IMR-90 (cell line): ENCODE measurements at places on chromosomes 2 and 18. TPM values are rescaled to one million over a fixed set of nuclear protein-coding genes. Genes with fewer than 3 reads are reported as not detected.

DNA sequence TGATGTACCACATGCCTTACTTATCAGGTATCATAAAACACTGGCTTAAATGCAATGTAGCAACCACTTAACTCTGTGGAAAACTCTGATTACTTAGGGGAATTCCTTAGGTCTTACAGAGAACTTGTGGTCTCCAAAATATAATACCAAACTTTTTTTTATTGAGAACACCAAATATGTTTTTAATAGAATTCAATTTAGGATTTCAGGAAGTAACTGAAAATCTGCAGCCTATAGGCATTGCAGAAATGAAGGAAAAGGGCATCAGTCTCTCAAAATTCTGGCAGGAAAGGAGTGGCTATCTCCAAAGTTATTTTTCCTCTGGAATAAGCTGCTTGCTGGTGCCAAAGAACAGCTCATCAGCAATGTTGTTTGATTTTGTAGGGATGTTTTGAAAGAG lies 105.3 kb upstream of the UGP2 start:
- DNase-seq, result peak; percentile 66

DNA sequence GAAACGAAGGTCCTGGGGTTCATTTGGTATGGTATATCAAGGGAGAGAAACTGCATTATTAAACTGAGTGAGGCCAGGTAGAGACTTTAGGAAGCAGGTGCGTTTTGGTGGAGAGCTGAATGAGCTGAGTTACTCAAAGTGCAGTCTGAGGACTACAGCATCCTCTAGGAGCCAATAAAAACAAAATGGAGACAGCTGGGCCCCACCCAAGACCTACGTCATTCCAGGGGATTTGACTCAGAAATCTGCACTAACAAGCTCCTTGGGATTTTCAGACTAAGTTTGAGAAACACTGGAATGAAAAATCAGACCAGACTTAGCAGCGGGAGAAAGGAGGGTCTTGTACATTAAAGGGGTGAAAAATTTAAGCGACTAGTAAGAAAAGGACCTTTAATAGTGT lies 131.5 kb downstream of the UXS1 start:
- no peak for DNase-seq

GRCh38 chr2:134512734-134513464 lies 205.9 kb downstream of the TMEM163 start:
- DNase-seq, result no peak

DNA sequence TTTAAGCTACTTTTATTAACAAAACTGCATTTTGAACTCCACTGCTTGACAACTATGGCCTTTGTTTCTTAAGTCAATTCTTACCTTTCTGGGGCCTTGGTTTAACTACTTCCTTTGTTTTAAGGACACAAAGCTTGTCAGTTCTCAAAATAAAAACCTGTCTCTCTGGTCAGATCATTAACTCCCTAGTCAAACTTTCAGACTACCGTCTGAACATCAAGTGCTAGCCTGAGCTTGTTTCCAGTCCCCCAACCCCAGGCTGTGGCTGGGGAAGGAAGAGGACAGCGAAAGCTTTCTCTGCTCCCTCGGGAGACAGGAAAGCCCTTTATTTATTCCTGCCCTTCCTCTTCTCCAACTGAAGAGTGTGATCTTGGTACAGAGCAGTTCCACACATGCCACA lies 1.7 kb downstream of the SH3YL1 start:
- no peak for DNase-seq

GRCh38 chr2:50196775-50197480 lies 835.0 kb downstream of the NRXN1 start:
- no peak for DNase-seq

- DNase-seq, result no peak
Measured at GRCh38 chr18:56489893-56490292, 148.5 kb downstream of the TXNL1 start.

- no peak for DNase-seq
Measured at GRCh38 chr2:164696634-164697033, 75.4 kb upstream of the GRB14 start.

GRCh38 chr2:207530160-207531031 lies 634 bp downstream of the CREB1 start:
- no peak for DNase-seq

- no peak for DNase-seq
Measured at GRCh38 chr18:6625481-6625880, 104.0 kb upstream of the ARHGAP28 start.

DNA sequence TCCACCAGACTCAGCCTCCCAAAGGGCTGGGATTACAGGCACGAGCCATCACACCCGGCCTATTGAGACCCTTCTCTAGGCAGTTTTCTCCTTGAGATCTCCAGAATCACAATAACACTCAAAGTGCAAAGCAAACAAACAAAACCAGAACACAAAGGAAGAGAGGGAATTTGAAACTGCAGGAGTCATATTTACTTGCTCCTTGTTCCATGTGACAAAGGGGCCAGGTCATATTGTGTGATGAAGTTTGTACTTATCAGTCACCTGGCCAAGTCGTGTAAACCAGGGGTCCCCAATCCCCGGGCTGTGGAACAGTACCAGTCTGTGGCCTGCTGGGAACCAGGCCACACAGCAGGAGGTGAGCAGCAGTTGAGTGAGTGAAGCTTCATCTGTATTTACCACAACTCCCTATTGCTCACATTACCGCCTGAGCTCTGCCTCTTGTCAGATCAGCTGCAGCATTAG lies 26.5 kb downstream of the SCYGR8 start:
- DNase-seq, result no peak

- no peak for DNase-seq
Measured at GRCh38 chr2:73103018-73103542, 9.7 kb downstream of the RAB11FIP5 start.

DNA sequence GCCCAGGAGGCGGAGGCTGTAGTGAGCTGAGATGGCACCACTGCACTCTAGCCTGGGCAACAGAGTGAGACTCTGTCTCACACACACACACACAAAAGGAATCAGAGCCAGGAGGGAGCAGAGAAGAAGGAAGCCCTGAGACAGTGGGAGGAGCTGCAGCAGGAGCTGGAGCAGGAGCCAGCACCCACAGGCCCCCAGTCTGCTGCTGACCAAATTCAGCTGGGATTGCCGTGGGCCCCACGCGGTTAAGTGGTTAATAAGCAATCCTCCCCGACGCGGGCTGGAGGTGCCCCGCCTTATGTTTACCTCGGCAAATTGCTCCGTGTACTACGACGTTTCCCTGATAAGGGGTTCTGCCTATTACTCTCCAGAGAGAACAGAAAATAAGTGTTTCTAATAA lies 265.3 kb downstream of the TWIST2 start:
- peak; percentile 31 for DNase-seq

DNA sequence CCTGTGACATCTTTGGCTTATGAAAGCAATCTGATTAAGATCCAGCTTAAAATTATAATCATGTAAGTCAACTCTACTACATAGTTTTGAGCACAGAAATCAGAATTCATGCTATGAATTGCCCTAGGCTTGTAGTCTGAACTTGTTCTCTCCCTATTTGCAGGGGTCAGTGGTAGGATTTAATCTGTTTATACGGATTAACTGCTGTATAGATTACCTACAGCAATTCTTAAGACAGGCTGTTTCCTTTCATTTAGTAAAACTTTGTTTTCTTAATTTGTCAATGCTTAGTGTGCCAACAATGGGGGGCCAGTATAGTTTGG lies 287.9 kb downstream of the PDE11A start:
- no peak for DNase-seq

- DNase-seq, result no peak
Measured at GRCh38 chr18:49112031-49112430, 161.3 kb upstream of the SMAD7 start.

DNA sequence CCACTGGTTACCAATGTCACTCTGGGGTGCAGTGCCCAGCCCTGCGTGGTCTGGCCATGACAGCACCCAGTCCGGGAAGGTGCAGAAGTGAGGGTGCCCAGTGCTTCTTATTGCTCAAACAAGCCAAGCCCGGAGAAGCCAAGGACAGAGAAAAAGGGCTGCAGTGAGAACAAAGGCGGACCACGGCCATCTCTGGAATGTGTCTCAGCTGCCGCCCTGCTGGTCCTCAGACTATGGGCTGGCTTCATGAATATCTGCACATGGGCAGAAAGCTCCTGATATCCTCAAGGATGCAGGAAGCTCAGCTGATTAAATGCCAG lies 28.7 kb downstream of the COPS9 start:
- DNase-seq, result no peak

GRCh38 chr18:79881695-79882094 lies 69.8 kb downstream of the SLC66A2 start:
- DNase-seq, result no peak

GRCh38 chr2:33366473-33366872 lies 110.0 kb upstream of the RASGRP3 start:
- DNase-seq, result no peak

DNA sequence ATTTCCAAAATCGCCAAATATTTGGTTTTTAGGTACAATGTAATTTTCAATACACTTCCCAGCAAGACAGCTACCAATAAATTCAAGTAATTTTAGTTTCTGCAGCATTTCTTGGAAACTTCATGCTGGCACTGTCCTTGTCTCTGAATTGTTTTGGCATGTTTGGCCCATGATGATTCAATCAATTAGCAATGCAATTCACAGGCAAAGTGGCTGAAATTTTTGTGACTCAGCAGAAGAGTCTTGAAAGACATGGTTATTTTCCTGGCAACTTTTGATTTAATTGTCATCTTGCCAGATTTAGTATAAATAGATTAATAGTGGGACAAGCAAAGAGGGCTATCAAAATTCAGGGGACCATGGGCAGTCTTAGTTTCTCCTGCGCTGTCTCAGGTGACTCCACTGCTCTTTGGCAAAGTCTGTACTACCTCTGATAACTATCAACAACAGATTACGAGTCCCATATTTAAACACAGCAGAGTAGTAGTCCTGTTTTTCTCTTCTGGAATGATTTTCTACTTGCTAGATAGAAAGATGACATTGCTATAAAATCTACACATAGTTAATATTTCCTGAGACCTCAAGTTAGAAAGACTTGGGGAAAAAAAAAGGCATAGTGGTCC lies 88.9 kb upstream of the CYP26B1 start:
- DNase-seq, result peak; percentile 75

DNA sequence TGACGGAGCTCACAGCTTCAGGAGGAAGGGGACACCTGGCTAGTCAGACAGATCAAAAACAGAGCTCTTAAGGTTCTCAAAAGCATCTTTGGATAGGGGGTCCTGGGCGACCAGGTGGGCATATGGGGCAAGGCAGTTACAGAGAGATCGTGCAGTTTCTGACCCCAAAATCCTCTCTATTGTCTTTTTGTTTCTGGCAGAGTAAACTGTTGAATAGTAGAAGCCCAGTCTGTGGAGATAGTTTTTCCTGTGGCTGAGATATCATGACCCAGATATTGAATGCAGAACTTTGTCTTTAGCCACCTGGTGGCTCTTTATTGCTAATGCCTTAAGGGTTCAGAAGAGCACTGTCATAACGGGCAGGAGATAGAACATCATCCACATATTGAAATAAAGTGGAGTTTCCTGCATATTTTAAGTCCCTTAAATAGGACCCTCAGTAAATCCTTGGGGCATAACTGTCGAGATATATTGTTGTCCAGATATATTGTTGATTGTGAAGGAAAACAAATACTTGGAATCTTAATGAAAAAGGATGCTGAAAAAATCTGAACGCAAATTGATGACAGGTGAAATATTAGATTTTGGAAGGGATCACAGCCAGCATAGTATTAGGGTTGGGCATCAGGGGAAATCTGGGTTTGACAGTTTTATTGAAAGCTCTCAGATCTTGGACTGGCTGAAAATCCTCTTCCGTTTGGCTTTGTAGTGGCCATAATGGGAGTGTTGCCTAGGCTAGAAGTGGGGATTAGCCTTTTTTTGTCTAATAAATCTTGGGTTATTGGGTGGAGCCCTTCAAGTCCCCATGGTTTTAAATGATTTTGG lies 14.1 kb upstream of the ZDBF2 start:
- peak; percentile 10 for DNase-seq

DNA sequence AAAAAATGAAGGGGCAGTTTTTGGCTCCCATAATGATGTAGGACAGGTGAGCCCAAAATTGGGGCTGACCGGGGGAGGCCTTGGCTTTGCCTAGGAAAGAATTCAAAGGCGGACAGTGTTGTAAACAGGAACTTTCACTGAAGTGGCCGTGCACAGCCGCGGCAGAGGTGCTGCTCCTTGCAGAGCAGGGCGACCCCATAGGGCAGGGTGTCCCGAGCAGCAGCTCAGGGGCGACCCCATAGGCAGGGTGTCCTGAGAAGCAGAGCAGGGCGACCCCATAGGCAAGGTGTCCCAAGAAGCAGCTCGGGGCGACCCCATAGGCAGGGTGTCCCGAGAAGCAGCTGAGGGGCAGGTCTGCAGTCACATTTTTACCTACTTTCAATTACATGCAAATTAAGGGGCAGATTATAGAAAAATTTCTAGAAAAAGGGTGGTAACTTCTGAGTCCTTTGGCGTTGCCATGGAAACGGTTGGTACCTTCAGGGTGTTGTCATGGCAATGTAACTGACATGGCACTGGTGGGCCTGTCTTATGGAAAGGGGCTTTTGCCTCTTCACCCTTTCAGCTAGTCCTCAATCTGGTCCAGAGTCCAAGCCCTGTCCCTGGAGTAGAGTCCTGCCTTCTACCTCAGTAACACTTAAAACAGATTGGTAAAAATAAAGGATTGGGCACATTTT lies 134.5 kb downstream of the FBXO15 start:
- no peak for DNase-seq

DNA sequence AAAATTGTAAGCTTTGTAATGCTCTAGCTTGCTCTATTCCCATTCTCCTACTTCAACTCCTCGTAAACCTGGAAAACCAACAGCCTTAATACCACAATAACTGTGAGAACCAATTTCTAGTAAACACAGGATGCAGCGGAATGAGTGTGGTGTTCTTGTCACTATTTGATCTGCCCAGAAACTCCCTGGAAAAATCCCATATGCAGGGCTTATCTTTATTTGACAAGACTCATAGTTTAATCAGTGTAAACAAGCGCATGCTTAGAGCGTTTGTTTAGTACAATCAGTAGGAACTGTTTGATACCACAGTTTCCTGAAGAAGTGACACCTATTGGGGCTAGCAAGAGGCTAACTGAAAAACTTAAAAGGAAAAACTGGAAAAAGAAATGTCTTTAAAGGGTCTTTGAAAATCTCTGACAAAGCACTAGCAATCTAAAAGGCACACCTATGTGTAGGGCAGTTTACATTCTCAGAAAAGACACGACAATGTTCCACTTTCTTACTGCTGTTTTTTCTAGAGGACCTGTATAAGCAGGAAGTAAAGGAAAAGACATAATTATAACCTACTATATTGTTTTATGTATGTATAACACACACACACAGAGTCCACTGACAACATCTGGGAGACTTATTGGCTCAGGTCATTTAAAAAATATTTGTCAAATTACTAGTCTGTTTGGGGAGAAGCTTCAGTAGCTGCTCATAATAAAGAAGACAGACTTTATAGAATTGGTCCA lies 241.4 kb upstream of the KLHL14 start:
- no peak for DNase-seq

Gene CRYBA2
- not detected in 2 replicates for total RNA-seq

Gene SLC5A7
- not detected in 2 replicates for total RNA-seq

Gene HJURP
- total RNA-seq, result 22.6 and 24.2 TPM in 2 replicates

Gene MPP4
- 11.1 and 14.9 TPM in 2 replicates for total RNA-seq

Gene SERPINB11
- total RNA-seq, result 0.18 TPM in 1 of 2 replicates, not detected in the other

Gene SYT4
- not detected in 2 replicates for total RNA-seq

Gene CDKL4
- 0.28 TPM in 1 of 2 replicates, not detected in the other for total RNA-seq

Gene MROH2A
- total RNA-seq, result not detected in 2 replicates

Gene TPO
- not detected in 2 replicates for total RNA-seq

Gene TPRKB
- total RNA-seq, result 37.6 and 52.2 TPM in 2 replicates
